ENCODE measurements at places on chromosomes 1 and 21.

DNA sequence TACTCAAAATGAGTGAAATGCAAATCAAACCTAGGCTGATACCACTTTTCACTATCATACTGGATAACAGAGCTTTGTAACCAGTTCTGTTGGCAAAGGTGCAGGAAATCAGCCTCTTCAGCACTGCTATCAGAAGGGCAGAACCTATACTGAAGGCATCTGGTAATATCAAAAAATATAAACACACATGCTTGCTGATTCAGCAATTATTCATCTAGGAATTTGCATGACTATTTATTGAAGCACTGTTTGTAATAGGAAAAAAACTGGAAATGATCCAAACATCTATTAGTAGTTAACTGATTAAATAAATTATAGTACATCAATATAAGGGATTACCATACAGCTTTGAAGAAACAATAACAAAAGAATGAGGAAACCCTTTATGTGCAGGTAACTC lies 21.4 kb downstream of the ARHGAP29 start:
- DNase-seq: no peak

DNA sequence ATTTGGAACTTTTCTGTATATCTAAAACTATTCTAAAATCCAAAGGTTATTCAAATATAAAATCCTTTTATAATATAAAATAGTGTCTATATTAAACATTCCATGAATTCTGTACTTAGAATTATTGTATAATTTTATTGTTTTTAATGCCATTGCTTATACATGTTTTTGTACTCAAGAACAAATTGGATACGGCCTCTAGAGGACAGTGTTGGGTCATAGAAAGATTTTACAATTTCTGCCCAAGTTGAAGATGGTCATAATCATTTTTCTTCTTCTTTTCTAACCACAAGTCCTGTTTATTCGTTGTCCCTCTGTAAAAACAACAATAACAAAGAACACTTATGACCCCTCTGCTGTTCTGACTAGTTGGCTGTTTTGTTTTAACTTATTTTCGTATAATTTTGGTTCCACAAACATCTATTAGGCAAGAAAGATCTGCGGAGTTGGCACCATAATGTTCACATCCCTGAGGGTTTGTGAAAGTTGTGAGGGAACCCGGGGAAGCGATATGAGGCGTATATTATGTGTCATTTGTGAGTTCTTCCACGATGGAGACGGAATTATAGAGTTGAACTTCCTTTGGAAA lies 75.7 kb upstream of the KIF26B start:
- DNase-seq: no peak

DNA sequence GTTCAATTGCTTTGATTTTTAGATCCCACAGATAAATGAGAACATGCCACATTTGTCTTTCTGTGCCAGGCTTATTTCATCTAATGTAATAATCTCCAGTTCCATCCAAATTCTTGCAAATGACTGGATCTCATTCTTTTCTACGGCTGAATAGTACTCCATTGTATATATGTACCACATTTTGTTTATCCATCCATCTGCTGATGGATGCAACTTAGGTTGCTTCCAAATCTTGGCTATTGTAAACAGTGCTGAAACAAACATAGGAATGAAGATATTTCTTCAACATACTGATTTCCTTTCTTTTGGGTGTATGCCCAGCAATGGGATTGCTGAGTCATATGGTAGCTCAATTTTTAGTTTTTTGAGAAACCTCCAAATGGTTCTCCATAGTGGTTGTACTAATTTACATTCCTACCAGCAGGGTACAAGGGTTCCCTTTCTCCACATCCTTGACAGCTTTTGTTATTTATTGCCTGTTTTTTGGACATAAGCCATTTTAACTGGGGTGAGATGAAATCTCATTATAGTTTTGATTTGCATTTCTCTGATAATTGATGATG lies 344.4 kb downstream of the KCTD3 start:
- no peak for DNase-seq

DNA sequence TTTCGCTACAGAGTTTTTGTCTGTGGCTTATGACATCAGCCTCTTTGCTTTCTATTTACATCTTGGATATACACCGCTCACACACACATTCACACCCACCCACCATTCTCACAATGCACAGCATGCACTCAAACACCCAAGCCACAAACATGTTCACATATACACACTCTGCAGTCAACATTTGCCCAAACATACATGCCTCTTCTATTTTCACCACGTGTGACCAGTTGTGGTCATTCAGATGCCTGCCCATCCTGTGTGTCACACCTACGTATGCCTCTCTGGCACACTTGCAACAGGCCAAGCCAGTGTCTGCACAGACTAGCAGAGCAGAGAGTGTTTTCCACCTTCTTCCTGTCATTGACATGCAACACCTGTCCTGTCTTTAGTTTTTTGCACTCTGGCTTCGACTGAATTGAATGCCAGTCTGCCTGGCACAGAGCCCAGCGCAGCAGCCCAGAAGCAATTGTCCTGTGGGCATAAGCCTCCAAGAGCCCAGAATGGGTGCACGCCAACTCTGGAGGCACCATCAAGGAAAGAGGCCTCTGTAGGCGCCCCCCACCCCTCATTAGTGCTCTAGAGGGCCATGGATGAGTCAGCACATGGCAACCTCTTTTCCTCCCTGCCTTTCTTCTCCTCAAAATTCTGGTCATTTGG lies 37.7 kb upstream of the LRRN2 start:
- DNase-seq: no peak

GRCh38 chr21:29499229-29499628 lies 200.5 kb downstream of the BACH1 start:
- no peak for DNase-seq

DNA sequence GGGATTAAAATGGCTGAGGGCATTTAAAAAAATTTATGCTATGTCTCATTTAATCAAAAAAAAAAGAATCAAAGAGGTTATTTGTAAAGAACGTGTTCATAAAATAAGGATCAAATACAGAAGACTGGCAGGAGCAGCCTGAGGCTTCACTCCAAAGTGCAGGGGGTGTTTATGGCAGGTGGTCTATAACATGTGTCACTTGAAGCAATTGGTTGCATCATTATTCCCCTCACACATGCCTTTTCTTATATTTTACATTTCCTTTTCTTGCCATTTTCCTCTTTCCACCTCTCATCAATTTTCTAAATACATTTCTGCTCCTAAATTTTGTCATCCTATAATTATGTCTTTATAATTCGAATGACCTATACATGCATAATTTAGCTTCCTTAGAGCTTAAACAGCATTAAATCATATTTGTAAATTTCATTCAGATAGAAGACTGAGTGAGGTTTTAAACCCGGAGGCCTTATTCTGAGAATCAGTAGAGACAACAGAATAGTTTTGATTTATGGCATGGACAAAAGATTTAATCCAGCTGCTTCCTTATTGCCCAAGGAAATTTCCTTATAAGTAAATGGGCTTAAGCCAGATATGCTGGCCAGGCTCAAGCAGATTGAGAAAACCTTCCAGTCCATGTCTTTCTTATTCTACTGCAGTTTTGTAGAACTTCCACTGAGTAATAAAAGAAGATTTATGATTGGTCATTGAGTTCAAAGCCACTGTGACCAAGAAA lies 322.8 kb downstream of the TGFB2 start:
- DNase-seq: no peak

GRCh38 chr1:87642581-87643221 lies 314.0 kb downstream of the LMO4 start:
- DNase-seq: peak; percentile 9

DNA sequence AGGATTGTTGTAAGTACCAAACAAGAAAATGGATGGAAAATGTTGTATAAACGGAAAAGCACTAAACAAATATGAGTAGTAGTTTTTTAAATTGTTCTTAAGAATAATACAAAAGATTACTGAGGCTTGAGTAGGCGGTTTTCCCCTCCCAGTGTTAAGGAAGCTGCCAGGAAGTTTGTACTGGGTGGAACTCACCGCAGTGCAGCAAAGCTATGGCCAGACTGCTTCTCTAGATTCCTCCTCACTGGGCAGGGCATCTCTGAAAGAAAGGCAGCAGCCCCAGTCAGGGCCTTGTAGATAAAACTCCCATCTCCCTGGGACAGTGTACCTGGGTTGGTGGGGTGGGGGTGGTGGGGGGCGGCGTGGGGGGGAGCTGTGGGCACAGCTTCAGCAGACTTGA lies 58.7 kb downstream of the XCL2 start:
- no peak for DNase-seq

All from NCI-H187 (cell line).